ENCODE measurements at places on chromosomes 2 and 18.

DNA sequence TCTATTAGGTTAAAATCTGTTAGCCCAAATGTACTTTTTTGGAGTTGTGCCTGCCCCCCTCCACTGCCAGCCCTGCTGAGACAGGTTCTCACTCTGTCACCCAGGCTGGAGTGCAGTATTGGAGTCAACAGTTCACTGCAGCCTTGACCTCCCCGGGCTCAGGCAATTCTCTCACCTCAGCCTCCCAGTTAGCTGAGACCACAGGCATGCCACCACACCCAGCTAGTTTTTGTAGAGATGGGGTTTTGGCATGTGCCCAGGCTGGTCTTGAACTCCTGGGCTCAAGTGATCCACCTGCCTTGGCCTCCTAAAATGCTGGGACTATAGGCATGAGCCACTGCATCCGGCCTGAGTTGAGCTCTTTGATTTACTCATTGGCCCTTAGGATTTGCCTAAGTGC, 110.7 kb downstream of the ICA1L start:
- no peak for DNase-seq

GRCh38 chr18:45270289-45270771, 344.9 kb upstream of the SLC14A2 start:
- no peak for DNase-seq

- DNase-seq, result no peak
Measured at GRCh38 chr2:227608561-227609338, 5.9 kb downstream of the SCYGR3 start.

DNA sequence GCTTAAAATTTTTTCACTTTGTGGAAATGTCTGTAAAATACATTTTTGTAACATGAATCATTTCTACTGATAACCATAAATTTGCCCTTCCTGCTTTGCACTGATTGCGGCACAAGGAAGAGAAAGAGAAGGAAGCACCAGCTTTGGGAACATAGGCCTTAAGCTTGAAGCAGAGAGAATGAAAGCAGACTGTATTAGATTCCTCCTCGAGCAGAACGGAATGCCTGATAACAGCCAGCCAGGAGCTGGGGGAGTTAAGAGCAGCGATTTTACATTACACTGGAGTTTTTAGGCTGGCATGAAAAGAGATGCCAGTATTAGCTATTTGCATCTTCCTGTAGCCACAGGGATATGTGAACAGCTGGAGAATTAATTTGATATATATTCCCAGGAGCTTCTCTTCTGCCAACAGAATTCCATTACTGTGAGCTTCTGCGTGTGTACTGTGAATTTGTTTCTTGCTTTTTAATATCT, 33.5 kb downstream of the CRIM1 start:
- DNase-seq, result no peak

DNA sequence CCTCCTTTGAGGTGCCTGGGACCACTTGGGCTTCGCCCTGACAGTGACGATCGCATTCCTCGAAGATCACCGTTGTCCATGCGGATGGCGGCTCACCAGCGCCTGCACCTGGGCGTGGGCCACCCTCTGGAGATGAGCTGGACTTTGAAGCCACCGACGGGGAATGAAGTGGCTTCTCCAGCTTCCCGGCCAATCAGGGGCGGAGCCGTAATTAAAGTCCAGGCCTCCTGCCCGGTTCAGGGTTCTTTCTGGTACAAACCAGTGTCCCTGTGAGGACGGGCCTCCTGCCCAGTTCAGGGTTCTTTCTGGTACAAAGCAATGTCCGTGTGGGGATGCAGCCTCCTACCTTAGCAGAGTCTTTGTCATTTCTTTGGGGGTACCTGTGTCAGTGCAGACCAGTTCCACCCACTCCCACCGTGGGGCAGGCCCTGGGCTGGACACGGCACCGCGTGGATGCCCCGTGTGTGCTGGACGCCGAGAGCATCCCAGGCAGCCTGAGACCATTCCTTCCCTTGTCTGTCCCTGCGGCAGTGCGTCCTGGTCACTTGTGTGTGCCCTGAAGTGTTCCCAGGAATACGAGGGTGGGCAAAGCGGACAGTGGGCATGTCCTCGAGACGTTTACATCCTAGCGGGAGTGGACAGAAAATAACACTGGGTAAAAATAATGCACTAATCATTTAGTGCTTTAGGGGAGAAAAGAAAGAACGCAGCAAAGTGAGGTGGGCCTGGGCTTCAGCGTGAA, 55.0 kb downstream of the KCNG2 start:
- no peak for DNase-seq

DNA sequence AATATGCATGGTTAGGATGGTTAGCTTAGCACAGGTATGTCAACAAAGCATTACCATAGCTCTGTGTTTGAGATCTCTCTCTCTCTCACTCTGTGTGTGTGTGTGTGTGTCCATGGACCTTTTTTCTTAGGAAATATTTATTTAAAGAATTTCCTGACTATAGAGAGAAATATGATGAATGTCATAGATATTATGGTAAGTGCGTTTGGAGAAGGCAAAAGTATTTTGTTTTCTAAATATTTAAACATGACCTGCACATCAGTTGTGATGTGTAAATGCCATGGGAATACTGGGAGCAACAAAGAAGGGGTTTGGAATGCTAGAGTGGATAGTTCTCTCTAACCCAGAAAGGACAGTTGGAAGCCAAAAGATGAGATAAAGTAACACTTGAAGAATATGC, 3.9 kb upstream of the TMEM178A start:
- DNase-seq, result no peak

- DNase-seq, result no peak
Measured at GRCh38 chr2:158153270-158154015, 51.8 kb downstream of the UPP2 start.

- no peak for DNase-seq
Measured at GRCh38 chr2:70099270-70099669, 12.0 kb downstream of the PCBP1 start.

- DNase-seq, result no peak
Measured at GRCh38 chr2:64853306-64853705, 135.9 kb upstream of the SLC1A4 start.

GRCh38 chr18:34697891-34698290, 12.2 kb upstream of the DTNA start:
- DNase-seq, result no peak

DNA sequence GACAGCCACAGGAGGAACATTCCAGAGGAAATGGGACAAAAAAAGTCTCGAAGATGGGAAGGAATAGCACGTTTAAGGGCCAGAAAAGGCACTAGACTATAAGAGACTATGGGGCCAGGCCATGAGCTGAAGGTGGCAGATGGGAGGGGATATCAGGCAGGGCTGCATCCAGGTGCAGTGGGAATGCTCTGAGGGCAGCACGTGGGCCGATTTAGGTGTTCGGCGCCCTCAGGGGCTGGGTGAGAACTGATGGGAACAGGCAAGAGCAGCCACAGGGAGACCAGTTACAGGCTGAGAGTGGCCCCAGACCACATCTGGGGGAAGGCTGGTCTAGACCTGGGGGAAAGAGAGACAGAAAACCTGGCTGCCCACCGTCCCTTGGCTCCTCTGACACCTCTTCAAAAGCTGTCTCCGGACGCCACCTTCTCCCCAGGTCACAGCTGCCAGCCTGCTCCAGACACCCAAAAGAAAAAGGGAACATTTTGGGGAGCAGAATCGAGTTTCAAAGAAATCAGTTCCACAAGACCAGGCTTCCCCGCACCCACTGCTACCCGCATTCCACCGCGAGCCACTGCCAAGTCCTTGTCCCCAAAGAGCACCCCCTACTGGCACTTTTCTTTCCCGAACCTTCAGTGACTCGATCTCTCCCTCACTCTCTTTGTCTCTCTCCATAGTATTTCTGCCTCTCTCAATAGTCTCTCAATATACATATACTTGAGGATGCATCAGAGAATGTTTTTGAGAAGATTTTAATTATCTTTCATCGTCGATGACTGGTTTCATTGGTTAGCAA, 190.1 kb upstream of the AGAP1 start:
- peak; percentile 51 for DNase-seq

DNA sequence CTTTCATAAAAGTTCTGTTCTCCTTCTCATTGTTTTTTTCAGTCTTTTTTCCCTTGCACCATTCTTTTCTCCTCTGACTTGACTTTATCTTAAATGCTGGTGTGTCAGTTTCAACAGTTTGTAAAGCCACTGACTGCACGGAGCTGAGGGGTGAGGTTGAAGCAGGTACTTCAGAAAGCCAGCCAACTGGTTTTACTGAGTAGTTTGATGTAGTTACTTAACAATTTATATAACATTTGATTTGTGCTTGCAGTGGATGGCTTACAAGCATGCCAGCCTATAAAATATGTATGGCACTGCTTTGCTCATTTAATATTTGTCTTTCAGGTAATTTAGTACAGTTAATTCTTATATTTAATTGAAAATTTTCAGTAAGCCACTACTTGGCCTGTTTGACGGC, 55.4 kb downstream of the FAM171B start:
- no peak for DNase-seq

DNA sequence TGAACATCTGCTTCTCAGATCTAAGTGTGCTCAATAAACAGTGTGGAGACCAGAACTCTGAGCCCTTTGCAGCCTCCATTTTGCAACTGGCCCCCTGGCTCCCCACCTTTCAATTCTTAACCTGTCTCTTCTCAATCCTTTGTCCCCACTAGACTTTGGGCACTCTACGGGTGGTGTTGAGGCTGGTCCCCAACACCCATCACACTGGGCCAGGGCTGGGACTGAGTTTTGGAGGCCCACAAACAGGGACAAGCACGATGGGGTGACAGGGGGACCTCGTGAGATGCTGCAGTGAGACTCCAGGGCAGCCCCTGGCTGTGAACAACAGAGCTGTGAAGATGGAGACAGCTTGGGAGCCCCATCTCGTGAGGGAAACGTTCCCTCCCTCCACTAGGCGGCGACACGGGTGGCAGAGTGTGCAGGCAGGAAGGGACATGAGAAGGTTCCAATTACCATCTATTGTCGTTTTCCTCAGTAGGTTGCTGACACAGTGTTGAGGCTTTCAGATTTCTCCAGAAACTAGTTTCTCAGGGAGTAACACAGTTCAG, 1.2 kb downstream of the ANKMY1 start:
- peak; percentile 80 for DNase-seq

DNA sequence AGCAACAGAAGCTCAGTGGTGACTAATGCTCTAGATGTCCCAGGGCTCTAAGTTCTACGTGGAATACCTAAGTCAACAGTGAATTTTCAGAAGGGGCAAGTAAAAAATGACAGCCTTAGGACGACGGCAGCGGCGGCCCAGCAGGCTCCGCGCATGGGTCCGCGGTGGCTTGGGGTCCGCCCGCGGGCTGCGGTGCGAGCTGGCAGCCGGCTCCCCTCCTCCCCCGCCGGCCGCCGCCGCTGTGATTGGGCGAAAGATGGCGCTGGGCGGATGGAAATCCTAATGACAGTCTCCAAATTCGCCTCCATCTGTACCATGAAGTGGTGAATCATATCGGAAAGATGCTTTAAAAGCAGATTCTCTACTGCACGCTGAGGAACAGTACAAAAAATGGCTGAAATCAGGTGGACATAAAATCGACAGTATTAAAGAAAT, 74.7 kb downstream of the HNRNPLL start:
- peak; percentile 64 for DNase-seq

- no peak for DNase-seq
Measured at GRCh38 chr2:79181617-79182016, 22.1 kb upstream of the REG3A start.

- DNase-seq, result no peak
Measured at GRCh38 chr18:66138642-66139041, 387.8 kb downstream of the CDH7 start.

GRCh38 chr18:75280427-75281280, 70.1 kb downstream of the TSHZ1 start:
- no peak for DNase-seq

DNA sequence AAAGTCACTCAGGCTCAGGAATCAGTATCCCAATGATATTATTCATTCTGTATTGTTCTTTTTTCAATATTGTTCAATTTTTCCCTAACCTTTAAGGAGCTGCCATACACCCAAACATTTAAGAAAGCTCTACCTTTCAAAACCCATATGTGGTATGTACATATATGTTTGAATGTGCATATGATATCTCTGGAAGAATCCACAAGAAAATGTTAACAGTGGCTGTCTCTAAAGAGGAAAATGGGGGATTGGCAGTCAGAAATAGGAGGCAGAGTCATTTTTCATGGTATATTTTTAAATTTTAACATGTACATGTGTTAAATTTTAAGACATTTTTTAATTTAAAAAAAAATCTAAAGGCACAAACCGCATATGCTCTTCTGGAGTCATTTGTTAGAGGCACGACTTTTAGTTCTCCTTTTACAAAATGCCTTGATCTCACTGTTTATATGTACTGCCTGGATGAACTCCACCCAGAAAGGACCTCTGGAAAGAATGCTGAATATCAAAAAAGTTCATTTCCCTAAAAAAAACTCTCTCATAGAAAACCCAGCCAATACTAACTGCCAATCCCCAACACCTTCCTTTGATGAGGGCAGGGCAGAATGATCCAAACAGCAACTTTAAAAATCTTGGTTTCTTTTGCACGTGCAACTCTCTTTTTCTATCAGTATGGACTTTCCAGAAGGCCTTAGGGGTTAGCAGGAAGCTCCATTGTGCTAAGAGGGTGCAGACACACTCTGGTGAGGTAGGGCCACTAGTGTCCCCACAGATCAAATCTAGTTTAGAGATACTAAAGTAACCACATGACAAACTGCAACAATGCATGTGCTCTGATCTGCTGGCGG, 23.6 kb downstream of the KCTD1 start:
- DNase-seq, result no peak

DNA sequence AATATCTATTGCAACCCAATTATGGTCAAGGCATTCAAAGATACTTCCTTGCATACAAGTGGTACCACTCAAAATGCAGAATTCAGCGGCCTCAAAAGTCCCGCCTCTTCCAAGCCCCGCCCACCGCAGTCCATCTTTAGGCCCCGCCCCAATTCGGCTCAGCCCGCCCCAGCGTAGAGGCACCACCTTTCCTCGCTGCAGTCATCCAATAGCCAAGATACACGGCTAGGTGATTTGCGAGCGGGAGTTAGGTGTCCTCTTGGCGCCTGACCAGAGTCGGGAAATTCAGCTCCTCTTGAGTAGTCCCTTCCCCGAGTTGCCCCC, 431 bp upstream of the SEC11C start:
- DNase-seq, result peak; percentile 92

DNA sequence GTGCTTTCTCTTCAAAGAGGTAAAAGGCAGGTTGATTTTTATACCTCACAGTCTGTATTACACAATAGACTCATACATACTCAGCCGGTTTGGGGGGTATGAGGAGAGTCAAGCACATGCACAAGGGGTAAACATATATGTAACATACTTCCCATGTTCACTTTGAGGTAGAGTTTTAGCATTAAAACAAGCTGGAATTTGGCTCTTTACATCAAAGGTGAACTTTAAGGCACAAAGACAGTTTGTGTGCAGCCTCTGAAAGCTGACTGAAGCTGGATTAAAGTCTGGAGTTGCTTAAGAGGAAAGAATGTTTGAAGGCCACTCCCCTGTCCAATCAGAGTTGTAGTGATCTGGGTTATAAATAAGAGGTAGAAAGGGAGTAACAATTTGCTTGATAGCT, 282.0 kb downstream of the DPP10 start:
- no peak for DNase-seq

Data from WTC11 (cell line).